ENCODE measurements at places on chromosomes 3 and 15. TPM values are rescaled to one million over a fixed set of nuclear protein-coding genes. Genes with fewer than 3 reads are reported as not detected.

DNA sequence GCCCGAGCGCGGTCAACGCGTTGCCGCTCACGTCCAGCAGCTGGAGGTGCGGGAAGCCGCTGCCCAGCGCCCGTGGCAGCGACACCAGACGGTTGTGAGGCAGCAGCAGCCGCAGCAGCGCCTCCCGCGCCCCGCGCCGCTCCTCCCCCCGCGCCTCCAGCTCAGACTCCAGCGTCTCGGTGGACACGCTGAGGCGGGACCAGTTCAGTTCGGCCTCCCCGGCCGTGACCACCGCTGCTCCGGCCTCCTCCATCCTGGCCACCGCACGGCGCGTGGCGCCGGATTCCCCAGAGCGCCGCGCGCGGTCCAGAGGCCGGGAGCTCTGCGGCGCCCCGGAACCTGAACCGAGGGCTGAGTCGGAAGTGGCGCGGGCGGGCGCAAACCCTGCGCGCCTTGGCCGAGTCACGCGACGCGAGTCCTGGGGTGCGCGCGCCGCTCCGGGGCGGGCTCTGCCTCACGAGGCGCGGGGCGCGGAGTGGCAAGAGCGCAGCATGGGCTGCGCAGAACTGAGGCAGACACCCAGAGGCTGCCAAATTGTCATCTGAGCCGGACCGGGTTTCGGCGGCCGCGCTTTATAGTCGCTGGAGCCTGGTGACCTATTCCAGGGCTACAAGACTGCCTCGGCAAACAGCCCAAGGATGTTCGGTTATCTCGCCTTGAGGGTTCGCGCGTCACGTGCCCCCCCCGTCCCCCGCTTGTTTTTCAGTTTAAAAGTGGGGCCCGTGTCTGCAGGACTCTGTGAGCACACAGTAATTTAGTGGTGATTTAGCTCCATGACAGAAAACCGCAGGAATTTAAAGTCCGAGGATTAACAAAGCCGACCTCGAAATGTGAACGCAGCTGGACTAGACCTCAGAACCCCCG, at the start of gene LRRC58:
Gene LRRC58 (minus strand): TSS at position 364 of the 864 bp plus-strand sequence. CDS start 111 bp downstream, at position 253.
- peak; percentile 79 for DNase-seq

DNA sequence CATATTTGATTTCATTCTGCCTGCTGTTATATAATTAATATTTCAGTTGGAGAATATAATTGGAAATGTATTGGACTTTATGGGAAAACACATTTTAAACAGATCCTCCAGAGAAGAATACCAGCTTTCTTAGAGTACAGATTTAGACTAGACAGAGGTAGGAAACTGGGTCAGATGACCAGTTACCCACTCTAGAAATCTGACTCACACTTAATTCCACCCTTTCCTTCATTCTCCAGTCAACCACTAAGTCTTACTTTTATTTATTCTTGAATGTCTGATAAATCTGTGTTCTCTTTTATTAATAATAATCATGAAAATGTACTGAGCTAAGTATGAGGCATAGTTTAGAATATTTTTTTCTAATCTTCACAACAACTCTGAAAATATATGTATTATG, 110.7 kb downstream of the LRRC49 start:
- no peak for DNase-seq

GRCh38 chr3:136135039-136135802, 60.9 kb downstream of the MSL2 start:
- DNase-seq = no peak

- no peak for DNase-seq
Observed at GRCh38 chr3:40848421-40848820, 323.7 kb downstream of the ZNF621 start.

- DNase-seq = no peak
Observed at GRCh38 chr3:190502946-190503345, 10.9 kb upstream of the IL1RAP start.

DNA sequence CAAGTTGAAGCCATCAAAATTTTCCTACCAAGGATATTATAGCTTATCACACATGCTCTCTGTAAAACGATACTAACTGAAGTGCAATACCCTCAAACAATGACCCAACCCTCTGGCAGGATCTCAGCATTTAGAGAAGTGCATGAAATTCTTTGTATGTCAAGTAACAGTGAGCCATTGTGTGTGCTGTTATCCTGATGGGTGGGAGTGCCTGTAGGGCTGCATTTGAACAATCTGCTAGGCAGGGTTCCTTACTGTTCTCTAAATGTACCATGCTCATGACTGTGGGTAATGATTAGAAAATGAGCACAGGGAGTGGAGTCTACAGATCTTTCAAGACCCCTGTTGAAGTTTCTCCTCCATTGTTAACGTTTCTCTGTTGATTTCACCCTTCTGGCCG, 398.1 kb downstream of the NSUN3 start:
- no peak for DNase-seq

DNA sequence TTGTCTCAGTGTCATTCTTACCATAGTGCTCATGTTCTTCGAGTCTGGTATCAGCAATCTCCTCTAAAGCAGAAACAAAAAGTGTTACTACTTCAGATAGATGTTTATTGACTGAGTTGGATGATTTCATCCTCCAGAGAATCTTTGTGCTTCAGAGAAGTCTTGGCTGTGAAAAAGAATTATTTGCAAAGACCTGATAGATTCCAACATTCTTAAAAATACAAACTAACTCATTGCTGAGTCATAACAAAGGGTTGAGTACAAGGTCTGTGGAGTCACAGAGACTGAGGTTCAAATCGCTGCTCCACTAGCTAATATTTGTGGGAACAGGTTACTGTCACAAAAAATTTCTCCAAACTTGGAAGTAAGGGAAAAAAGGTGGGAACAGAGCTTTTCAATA, 9.0 kb upstream of the STRIT1 start:
- no peak for DNase-seq

GRCh38 chr3:179956416-179956830, 80.3 kb downstream of the PEX5L start:
- DNase-seq = no peak

GRCh38 chr15:66180531-66181097, 72.9 kb downstream of the MEGF11 start:
- no peak for DNase-seq

DNA sequence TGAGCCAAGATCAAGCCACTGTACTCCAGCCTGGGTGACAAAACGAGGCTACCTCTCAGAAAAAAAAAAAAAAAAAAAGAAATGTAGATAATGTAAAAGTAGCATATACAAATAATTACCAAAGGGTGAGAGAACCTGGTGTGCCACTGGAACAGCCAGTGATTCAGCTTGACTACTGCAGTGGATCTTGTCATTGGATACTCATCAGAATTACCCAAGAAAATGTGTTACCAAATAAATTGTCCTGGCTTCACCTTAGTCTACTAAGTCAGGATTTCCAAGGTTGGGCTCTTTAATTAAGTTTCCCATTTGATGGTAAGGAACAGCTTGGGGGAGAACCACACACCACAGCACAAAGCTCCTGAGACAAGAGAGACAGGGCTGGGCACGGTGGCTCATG, 1.5 kb downstream of the NICN1 start:
- DNase-seq = no peak

DNA sequence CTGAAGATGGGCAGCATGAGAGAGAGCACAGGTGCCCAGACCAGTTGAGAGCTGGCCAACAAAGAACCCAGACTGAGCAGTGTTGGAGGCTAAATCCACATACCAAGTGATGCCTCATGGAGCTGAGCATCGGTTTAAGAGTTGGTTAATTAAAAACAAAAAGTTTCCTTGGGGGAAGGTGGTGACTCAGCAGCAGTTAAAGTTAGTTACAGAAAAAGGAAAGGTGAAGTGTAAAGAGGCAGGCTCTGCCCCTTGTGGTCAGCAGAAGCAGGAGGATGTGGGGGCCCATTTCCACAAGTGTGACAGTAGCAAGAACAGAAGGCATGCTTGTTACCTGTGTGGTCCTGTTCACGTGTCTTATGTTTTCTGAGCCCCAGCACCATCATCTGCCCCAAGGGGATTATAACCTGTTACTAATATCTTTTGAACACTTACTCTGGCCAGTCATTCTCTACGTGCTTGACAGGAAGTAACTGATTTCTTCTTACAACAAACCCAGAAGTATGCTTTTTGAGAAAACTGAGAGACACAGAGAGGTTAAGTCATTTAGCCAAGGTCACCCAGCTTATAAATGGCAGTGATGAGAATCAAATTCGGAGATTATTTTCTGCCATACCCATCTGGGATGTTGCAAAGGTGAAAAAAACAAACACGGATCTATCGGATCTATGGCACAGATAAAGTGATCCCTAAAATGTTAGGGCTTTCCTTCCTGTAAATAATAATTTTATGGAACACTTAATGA, 91.0 kb downstream of the EPHB1 start:
- DNase-seq = no peak

- DNase-seq = peak; percentile 66
Observed at GRCh38 chr3:53375019-53375418, 27.7 kb upstream of the DCP1A start.

- no peak for DNase-seq
Observed at GRCh38 chr15:50059203-50059772, 59.7 kb downstream of the ATP8B4 start.

DNA sequence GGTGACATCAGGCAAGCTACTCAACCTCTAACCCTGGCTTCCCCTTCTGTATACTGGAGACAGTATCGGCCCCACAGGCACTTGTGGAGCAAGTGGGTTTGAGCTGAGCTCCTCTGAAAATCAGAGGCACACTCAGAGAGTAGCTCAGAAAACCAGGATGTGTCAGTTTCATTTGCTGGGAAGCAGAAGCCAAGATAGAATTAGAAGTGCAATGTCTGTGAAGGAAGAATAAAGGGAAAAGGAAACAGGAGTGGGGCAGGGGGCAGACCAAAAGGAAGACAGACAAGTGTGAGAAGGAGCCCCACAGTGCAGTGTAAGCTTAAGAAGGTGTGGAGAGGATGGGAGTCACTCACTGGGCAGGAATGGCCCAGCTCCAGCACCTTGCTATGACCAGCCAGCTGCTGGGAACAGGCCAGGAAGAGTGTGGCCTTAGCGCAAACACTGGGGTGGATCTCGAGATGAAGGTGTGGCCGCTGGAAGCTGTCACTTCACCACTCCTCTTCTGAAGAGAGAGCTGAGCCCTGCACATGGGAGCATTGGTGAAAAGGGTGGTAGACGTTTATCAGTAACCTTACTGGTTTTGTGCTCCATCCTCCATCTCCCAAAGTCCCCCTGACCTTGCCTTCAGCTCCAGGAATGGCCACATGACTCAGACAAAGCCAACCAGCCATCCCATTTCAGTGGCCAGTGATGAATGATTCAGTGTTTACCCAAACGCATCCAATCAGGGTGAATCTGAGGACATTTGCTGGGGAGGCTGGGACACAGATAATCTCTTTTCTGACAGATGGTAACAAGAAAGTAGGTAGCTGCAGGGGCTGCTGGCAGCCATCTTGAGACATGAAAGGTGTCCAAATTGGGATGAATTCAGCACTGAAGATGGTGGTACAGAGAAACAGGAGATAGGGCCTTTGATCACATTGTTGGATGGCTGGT, 108.4 kb downstream of the SHQ1 start:
- DNase-seq = no peak

DNA sequence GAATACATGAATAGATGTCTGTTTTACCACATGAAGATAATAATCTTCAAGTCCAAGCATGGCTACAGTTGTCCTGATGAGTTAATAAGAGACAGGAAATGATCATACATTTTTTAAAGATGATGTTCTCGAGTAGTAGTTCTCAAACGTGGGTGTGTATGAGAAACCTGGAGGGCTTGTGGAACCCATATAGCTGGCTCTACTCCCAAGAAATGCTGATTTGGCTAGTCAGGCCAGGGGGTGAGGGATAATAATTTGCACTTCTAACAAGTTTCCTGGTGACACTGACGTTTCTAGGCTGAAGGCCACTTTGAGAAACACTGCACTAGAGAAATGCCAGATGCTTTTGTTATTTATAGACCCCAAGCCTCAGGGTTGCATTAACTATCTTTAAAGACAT, 37.0 kb downstream of the ROPN1B start:
- DNase-seq = no peak

GRCh38 chr15:66707310-66708082, 5.5 kb downstream of the SMAD6 start:
- DNase-seq = no peak

GRCh38 chr3:60932643-60933042, 318.6 kb downstream of the FHIT start:
- DNase-seq = no peak

GRCh38 chr3:106750092-106750491, 627.1 kb upstream of the CCDC54 start:
- no peak for DNase-seq

DNA sequence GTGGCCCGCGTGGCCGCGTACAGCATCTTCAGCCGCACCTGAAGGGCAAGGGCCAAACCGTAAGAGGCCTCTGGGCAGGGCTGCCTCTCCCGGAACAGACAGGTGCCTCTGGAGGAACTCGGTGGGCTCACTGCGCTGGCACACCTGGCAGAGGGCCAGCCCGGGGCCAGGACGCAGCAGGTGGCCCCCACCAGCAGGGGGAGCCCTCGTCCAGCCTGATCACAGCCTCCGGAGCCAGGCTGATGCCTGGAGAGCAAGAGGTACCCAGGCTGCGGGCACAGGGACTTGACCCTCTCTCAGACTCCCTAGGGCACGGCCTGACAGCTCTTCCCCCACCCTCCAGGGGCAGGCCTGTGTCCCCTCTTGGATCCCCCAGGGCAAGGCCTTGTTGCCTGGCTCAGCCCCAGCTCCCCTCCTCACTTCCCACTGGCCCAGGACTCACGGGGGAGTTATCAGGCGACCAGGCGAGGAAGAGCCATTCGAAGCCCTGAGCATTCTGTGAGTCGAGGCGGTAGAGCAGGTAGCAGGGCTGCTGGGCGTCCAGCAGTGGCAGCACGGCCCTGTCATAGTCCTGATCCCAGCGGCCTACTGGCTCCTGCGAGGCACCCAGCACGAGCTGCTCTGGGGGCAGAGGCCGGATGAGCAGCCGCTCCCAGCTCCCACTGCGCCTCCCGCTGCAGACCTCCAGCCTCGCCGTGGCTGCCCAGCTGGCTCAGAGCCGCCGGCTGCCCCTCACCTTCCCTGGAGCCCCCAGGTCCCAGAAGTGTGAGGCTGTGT, 6.2 kb upstream of the TLR9 start:
- DNase-seq = peak; percentile 72

- no peak for DNase-seq
Observed at GRCh38 chr3:173479301-173479700, 81.8 kb downstream of the NLGN1 start.

DNA sequence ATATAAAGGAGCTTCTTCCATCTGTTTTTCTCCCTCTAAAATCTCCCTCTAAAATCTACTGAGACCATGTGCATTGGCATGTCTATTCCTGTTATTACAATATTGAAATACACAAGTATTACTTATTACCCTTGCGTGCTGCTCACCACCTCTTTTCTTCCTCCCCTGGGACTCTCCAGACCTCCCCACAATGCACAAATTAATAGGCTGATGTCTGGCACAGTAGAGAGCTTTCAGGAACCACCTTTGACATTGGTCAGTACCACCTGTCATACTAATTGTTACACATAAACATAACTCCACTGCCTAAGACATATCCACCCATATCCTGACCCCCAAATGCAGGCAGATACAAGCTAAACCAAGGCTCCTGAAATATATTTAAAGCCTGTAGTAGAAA, 722.6 kb downstream of the FHIT start:
- DNase-seq = no peak

GRCh38 chr15:52765785-52766184, 24.4 kb downstream of the ONECUT1 start:
- no peak for DNase-seq

TRPM1 gene
- not detected for total RNA-seq

SNX4 gene
- 50.1 TPM for total RNA-seq

EFCAB12 gene
- total RNA-seq = 1.0 TPM

CAPN3 gene
- total RNA-seq = 15.4 TPM

TMOD3 gene
- 27.5 TPM for total RNA-seq

C3orf22 gene
- not detected for total RNA-seq

MASP1 gene
- 1.3 TPM for total RNA-seq

FRMD4B gene
- 35.0 TPM for total RNA-seq

TMEM158 gene
- 1.0 TPM for total RNA-seq

MOBP gene
- not detected for total RNA-seq

TMCO5A gene
- not detected for total RNA-seq

FBXL22 gene
- 3.5 TPM for total RNA-seq

SCAANT1 gene
- not detected for total RNA-seq
